ENCODE measurements at places on chromosomes 3 and 15.

DNA sequence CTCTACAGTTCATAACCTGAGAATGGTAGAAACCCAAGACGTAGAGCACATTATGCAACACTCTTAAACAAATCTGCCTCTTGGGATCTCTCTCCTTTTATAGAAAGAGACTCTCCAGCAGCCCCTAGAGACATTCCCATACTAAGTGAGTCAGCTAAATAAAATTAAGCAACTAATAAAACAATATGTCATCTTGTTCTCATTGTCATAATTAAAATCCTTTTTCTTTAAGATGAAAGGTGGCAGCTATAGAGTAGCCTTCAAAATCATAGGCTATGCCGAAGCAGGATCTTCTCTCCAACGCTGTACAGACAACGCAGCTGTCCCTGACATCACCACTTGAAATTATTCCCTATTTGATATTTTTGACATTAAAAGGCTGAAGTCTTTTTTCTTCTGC is 790.0 kb downstream of the FHIT start:
- DNase-seq = no peak

DNA sequence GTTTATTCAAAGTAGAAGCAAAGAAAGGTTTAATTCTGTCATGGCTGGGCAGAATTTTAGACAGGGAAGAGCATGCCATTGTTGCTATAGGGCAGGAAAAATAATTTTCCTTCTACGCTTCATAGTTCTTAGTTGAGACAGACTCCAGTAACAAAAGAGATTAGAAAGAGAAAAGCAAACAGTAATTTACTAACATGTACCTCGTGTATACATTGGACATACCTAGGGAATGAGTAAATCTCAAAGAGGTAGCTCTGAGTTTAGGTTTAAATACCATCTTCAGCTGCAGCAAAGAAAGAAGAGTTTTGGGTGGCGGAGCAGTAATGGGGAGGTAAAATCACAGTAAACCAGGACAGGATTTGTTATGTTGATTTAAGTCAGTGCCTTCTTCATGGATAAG is 416.1 kb downstream of the EPHA6 start:
- no peak for DNase-seq

- no peak for DNase-seq
These were observed at the start of gene MOBP for GRCh38 chr3:39467394-39468107. MOBP (plus strand) TSS chr3:39467680; CDS start chr3:39502070, 34,390 bp downstream.

GRCh38 chr15:41560572-41560874 is 1.5 kb downstream of the TYRO3 start:
- no peak for DNase-seq

DNA sequence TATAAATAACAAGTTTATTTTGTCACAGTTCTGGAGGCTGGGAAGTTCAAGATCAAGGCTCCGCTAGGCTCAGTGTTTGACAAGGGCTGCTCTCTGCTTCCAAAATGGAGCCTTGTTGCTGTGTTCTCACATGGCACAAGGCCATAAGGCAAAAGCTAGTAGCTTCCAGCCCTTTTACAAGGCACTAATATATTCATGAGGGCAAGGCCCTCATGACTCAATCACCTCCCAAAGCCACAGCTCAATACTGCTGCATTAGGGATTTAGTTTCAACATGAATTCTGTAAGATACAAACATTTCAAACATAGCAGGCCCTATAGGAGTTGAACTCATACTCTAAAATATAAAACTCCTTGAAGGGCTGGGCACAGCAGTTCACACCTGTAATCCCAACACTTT is 30.2 kb downstream of the ZBTB11 start:
- DNase-seq = no peak
